ENCODE measurements at places on chromosomes 1 and 21. TPM values are rescaled to one million over a fixed set of nuclear protein-coding genes. Genes with fewer than 3 reads are reported as not detected.

S100A1 gene
- not detected for total RNA-seq

GRCh38 chr1:184036517-184036949 is 995 bp downstream of the COLGALT2 start:
- DNase-seq, result no peak

HPDL gene
- total RNA-seq, result 2.5 TPM

DNA sequence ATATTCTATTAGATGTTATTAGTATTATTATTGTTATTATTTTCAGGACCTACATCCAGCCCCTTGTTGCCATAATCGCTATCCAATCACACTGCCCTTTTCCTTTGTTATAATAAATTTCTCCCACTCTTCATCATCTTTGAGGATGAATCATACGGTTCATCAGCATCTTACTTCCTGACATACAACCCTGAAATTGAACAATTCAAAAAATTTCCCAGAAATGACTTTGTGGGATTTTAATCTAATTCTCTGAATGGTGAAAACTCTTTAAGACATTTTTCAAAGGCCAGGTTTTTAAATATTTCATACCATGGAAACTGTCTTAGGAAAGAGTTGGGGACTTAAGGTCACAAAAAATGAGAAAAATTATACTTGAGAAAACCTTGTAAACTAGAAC is 353.5 kb downstream of the ST6GALNAC3 start:
- no peak for DNase-seq

DNA sequence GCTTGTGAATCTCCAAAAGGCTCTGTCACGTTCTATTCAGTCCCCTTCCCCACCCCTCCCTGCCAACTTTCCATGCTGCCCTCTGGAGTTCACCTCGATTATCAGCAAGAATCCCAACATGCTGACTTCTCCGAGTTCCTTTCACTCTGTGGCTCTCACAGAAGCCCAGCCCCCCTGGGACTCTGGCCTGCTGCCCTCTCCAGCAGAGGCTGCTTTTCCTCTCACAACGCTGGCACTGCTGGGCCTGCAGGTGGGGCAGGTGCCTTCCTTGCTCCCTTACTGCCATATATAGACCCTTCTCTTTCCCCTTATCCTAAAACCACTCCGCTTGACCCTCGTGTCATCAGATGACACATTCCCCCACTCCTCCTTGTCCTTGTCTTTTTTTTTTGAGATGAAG is 10.2 kb upstream of the RNF186 start:
- no peak for DNase-seq

TFF2 gene
- total RNA-seq, result not detected

GRCh38 chr1:229067546-229067945 is 203.4 kb upstream of the RAB4A start:
- peak; percentile 78 for DNase-seq

GRCh38 chr1:92980732-92981647 is 19.7 kb upstream of the DIPK1A start:
- DNase-seq, result no peak

- no peak for DNase-seq
Measured at GRCh38 chr1:120133228-120133927, 42.9 kb downstream of the SEC22B start.

OVAAL gene
- total RNA-seq, result not detected

TACSTD2 gene
- total RNA-seq, result not detected

GRCh38 chr1:151898519-151898991 is 10.8 kb downstream of the THEM4 start:
- DNase-seq, result no peak

SYCP1 gene
- total RNA-seq, result not detected

VSIG8 gene
- not detected for total RNA-seq

All from spleen (tissue), 13 donors.